Activated CD4-positive, CD25-positive, alpha-beta regulatory T cell treated with anti-CD3 and anti-CD28 coated beads, Interleukin-2, amount 50 U/mL, for 72 hours (primary cell): ENCODE measurements at places on chromosomes 4 and X.

GRCh38 chr4:139951021-139951420 lies 203.0 kb downstream of the MAML3 start:
- no peak for DNase-seq

DNA sequence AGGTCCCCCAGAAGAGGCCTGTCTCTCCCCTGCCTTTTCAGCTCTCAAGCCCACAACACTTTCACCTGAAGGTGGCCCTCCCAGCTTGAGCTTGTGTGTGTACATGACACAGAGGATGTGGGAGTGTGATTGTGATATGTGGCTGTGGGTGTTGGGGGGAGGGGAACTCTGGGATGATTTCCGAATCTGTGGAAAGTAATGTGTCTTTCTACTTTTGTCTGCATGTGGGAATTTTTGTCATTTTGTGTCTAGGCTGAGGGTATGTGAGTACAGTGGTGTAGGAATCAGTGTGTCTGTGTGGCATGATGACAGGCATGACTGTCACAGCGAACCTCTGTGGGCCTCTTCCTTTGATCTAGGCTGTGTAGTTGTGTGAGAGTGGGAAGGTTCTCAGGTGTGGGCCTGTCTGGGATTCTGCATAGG lies 6.4 kb downstream of the SYP start:
- no peak for DNase-seq

- DNase-seq: no peak
Observed at GRCh38 chr4:163264934-163265333, 67.5 kb downstream of the NPY1R start.

DNA sequence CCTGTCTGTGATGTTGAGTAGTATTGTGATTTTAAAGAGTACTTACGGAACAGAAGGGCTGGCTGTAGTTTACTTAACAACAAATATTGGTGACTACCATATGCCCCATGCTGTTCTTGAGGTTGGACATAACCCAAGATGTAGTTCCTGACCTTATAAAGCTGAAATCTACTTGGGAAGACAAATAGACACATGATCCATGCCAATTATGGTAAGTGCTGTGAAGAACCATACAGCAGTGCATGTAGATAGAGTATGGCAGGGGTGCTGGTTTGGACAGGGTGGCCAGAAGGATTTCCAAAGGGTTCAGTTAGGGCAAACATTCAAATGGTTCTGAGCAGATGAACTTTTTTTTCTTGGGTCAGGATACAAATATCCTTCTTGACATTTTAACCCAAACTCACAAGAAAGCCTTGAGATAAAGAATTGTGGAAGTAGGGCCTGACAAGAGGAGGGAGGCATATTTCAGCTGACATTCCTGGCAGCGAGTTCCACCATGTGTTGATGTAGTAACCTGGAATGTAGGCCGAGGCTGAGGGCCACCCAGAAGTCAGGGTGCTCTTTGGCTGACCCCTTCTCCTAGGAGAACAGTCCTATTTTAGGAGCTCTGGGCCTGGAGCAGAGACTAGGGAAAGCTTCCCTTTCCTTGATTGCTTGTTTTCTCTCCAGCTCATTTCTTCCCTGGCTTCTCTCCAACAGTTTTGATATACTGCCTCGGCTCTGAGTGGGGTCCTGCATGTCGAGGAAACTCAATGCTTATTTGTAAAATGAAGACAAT lies 74.2 kb downstream of the FREM3 start:
- no peak for DNase-seq

- DNase-seq: no peak
Observed at GRCh38 chrX:52830551-52830950, 19.5 kb downstream of the XAGE5 start.

DNA sequence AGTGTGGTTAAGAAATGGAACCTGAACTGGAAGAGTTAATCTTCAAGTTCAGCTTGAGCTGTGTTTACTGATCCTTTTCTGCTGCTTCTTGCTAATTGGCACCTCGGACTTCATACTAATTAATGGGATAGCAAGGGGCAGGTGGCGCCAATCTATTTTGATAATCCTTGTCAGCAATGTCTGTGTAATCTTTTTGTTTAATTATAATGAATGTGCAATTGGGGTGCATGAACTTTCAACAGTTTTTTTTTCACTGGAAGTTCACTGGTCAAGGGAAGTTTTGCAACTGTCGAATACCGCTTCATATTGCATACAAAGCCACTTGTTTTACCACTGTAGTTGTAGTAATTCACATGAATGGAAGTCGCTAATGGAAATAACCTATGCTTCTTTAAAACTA lies 261.0 kb downstream of the BMPR1B start:
- no peak for DNase-seq

GRCh38 chr4:155304375-155304774 lies 72.4 kb downstream of the MAP9 start:
- no peak for DNase-seq

GRCh38 chr4:186067757-186068385 lies 1.1 kb upstream of the TLR3 start:
- DNase-seq: no peak

GRCh38 chrX:78796916-78797315 lies 49.4 kb downstream of the LPAR4 start:
- no peak for DNase-seq

GRCh38 chr4:165788686-165789463 lies 84.2 kb upstream of the TLL1 start:
- DNase-seq: no peak

DNA sequence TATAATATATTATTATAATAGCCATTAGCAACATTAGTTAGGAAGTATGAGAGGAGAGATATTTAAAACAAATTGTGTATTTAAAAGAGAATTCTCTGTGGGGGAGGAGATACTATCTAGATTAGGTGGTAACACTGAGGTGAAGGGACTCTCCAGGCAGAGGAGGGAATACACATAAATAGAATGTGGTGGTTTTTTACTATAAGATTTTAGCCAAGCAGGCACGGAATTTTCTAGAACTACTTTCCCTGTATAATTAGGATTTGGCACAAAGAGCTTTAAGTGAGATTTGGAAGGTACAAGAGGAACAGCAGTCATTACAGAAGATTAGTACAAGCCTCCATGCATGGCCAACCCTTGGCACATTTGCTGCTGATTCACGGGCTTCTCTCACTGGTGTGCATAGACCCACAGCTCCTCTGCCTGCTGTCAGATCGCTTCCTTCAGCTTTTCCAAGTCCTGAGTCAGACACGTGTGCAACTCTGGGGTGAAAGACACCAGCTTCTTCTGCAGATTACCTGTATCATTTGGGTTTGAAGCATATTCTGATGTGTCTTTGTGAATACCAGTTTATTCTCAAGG lies 685.5 kb downstream of the KCTD8 start:
- no peak for DNase-seq

DNA sequence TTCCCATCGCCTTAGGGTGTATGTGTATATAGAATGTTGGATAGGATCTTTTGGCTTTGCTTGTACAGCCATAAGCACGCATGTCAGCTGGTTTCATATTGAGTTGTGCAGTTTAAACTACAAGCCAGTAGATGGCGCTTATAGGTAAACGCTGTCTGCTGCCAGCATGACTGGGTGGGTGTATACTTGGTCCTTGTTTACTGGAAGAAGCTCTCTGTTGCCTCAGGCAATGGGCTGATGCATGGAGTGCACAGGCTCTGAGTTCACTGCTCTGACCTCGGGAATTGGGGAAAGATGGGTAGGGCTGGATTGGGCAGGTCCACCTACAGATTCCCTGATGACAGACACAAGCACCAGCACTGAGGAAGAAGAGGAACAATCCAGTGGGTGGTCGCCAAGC lies 831.5 kb downstream of the STIM2 start:
- DNase-seq: no peak

DNA sequence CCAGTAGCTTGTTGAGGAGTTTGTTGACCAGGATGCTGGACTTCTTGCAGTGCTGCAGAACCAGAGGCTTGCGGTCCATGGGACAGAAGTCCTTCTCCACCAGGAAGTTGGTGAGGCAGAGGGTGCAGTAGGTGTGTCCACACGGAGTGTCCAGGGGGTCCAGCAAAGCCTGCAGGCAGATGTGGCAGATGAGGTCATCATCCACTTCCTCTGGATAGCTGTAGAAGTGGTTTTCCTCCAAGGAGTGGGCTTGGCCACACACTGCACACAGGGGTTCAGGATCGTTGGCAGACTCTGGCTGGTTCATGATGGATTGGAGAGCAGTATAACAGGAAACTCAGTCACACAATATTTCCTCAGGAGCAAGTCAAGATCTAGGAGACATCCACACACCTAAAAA lies 17.6 kb downstream of the LNX1 start:
- DNase-seq: no peak

GRCh38 chrX:123860983-123861382 lies 1.1 kb downstream of the XIAP start:
- no peak for DNase-seq

DNA sequence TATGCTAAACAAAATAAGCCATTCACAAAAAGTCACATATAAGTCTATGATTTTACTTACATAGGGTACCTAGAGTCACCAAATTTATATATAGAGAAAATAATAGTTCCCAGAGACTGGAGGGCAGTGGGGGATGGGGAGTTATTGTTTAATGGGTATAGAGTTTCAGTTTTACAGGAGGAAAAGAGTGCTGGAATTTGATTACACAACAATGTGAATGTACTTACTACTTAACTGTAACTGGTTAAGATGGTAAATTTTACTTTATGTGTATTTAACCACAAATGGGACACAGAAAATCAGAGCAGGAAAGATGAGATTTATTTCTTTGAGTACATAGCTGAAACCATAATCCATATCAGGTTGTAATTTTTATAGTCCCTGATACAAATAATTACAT lies 144.4 kb downstream of the TMA16 start:
- no peak for DNase-seq

GRCh38 chr4:71201817-71202576 lies 136.8 kb upstream of the SLC4A4 start:
- DNase-seq: no peak

DNA sequence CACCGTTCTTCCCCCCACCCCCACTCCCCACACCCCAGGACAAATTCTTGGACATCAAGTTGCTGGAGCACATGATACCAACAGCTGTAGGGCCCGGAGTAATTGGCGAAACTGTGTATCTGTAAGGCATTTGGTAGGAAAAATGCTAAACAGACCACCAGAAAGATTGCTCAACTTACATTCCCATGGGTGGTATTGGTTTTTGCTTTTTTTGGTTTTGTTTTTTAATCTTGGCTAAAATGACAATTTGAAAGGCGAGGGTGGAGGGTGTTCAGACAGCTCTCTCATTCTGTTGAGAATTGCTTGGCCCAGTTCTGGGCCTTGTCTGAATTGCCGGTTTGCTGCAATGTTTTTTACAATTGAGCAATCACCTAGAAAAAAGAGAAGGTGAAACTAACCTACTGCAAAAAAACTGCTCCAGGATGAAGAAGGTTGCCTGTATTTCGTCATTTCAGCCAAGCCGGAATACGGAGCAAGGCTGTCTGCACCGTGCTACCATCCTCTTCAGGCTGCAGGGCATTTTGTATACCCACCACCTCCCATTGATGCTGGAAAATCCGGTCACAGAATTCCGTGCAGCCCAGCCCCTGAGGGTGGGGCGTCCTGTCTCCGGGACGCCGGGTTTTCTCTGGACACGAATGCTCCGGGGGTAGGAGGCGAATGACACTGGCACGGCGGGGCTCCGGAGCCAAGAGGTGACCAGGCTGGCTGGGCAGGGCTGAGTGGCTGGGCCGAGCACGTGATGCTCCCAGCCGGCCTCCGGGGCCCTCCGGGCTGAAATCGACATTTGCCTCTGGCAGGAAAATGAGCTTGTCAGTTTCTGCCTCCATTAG lies at the start of gene CLCN4:
Gene CLCN4, plus strand, starts transcription at position 777 of the 833 bp plus-strand sequence. CDS start 28,058 bp downstream, outside the sequence.
- no peak for DNase-seq

DNA sequence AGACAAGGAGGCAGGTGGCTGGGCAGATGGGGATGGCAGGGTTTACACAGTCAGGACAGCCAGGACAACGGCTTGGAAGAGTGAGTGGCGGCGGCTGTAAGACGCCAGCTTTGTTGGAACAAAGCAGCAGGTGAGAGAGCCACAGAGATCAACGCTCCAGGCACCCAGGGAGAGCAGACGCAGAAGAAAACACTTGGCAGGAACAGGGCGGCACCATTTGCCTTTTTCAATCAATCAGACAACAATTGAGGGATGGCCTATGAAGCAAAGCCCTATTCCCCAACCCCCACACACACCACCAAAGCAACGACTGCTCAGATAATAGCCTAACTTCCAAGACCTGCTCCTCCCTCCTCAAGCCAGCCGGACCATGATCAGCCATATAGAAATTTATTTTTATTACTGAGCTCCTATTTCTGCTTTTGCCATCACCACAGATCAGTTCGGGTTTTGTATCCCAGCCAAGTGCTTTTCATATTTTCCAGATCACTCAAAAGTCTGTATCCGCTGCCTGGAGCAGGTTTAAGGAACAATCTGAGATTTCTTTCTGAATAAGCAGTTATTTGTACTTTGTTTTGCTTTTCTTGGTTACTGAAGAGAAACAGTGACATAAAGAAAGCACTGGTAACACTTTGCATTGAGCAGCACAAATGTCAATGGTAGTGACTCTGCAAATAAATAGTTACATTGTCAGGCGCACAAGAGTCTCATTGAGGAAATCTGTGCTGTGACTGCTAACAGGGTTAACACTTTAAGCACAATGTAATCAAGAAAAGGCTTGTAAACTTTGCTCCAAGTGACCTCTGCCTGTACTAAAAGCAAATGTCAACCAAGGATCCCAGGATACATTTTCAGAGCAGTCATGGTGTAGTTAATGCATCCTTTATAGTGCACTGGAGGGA lies 81.8 kb upstream of the RBPJ start:
- no peak for DNase-seq

DNA sequence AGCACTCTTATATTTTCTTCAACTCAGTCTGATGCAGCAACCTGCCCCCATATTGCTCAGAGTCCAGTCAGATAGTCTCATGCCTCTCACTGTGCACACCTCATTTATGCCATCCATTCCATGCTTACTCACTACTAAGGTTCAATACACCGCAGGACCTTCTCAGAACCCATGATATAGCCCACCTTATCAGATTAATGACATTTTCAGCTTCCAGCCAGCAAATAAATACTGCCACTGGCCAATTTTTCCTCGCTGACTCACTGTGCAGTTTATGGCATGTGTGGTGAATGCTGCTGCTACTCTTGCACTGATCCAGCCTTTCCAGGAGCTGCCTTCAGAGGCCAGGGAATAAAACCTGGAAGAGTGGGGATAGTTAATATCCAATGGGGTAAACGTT lies 380.6 kb upstream of the SPOCK3 start:
- no peak for DNase-seq

DNA sequence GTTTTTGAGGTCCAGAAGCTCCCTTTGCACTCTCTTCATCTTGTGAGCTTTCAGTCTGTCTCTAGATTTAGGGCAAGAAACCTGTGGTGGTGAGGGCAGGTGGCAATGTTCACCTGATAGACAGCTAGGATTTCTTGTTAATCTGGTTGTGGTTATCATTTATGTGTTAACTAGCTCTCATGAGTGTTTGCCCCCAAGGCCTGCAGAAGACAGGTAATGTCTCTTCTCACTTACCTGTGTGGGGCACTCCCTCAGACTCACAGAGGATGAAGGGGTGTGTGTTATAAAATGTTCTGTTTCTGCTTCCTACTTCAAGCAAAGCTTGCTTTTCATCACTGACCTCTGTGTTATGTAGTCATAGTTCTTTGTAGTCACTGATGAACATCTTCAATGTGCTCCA lies 17.8 kb downstream of the EGF start:
- no peak for DNase-seq
